Activated CD8-positive, alpha-beta memory T cell treated with anti-CD3 and anti-CD28 coated beads for 1 hour (primary cell): ENCODE measurements at places on chromosomes 11 and 22.

DNA sequence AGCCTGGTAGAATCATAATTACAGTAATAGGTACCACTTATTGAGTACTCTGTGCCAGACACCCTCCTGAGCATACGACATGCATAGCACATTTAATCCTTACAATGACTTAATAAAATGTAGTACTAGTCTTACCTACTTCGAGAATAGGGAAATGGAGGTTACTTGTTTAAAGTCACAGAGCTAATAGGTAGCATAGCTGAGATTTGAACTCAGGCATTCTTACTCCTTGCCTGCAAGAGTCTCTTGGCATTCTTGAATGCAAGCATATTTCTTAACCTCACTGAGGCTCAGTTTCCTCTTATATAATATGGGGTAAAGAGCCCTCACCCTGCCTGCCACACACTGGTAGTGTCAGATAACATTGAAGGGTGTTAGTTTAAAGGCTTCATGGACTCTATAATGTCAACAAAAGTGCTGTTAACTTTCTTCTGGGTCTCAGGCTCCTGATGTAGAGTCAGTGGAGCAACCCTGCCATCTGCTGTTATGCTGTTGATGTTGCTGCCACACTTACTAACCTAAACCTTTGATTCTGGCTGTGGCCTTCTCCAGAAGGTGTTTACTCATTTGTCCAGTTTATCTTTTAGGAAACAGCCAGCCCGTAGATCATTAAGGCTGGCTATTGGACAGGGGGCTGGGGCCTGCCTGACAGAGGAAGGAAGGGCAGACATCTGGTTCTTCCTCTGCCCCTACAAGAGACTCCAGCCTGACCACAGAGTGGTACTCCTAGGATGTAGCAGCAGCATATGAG, 18.9 kb downstream of the LIMK2 start:
- peak; percentile 18 for DNase-seq

GRCh38 chr22:45657701-45658100, 13.9 kb upstream of the ATXN10 start:
- no peak for DNase-seq

GRCh38 chr11:33387996-33388395, 130.8 kb downstream of the HIPK3 start:
- no peak for DNase-seq

- no peak for DNase-seq
These were observed 200.5 kb upstream of the E2F8 start for GRCh38 chr11:19441288-19441687.

DNA sequence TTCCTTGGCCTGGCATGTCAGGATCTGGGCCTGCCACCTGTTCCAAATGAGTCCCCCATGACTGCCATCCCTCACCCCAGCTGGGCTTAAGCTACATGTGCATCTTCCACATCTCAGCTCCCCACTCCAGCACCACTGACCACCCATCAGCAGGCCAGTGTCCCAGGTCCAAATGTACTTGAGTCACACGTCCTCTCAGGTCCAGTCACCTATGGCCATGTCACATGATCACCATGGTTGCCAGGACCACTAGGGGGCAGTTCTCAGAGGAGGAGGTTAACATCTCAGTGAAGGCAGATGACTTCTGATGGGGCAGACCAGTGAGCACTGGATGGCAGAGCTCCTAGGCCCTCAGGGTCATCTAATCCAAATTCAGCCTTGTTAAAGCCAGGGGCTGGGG, 41.9 kb upstream of the WNT11 start:
- DNase-seq = no peak

DNA sequence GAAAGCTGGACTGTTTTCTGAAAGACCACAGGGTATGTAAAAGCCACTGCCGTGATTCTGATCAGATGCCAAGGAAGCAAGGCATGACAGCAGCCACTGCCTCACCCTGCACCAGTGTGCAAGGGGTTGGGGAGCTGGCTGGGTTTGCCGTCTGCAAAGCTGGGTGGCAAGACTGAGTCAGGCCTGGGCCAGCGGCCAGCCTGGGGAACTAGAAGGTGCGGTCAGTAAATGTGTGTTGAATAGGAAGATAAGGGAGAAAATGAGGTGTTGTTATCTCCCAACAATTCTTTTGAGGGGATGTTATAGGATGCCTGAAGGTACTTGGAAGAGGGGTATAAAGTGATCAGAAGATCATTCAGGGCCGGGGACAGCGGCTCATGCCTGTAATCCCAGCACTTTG, 8.0 kb downstream of the VSTM5 start:
- no peak for DNase-seq

DNA sequence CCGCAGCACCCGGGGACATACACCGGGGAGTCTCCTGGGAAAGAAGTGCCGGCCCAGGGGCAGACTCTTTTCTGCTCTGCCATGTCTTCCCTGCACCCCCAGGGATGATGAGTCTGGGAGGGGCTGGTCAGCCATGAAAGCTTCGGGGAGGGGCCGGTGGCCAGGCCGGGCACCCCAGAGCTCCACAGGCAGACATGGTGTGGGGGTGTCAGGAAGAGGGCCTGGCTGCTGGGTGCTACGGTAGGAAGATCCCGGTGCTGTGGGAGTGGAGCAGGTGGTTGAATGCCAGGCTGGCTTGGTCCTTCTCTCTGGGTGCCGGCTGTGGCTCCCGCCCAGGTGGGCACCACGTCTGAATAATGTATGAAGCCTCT, 17.4 kb downstream of the LSP1 start:
- DNase-seq = no peak

- DNase-seq = no peak
These were observed 1.6 kb upstream of the MCAM start for GRCh38 chr11:119318240-119319135.

DNA sequence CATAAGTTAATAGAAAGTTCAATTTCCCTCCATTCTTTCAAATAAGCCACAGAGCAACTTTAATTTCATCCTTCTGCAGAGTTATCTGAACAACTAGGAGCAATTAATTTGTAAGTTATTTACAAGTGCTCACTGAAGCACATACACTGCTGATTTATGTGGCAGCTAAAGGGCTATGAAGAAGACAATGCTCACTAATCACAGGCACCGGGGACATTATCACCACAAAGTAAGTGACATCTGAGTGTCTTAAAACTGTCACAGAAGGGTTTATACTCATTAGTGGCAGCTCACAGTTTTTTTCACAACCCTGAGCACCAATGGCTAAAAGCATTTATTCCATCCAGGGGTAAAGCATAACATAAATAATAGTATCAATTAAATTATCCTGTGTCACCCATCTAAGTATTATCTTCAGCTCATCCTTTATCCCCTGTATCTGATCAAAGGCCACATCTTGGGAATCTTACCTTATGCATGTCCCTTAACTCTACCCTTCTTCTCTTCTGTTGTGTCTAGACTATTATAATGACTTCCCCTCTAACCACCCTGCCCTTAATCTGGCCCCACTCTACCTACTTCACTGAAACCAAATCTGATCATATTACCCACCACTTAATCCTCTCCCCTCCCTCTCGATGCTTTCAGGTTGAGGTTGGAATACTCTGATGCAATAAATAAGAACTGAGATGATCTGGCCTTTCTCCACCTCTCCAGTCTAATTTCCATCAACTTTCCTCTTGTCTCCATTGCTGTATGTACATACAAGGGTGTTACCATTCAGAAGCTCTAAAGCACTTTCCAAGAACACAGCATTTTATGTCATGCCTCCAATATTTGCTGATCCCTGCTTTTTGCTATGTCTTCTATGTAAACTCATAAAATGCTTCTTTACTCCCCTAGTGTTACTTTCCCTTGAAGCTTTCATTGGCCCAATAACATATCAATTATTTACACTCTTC, 252.7 kb downstream of the CASP12 start:
- no peak for DNase-seq

DNA sequence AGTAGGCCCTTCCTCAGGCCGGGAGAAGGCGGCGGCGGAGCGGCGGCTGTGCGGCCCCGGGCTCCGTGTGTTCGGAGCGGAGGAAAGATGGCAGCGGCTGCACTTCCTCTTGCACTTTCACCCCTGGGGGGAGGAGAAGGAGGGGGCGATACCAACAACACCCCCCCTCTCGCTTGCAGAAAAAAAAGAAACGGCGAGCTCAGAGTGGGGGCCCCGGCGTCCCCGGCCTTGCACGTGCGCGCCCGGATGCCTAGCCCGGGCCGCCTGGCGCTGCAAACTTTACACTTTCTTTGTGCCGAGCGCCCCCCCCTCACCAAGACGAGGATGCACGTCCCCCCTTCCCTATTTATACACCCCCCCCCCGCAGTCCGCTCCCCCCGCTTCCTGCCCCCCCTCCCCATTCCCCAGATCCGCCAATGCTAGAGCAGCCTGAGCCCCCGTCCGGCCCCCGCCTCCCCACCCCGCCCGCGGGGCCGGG, at the start of gene PATZ1:
PATZ1 (minus strand) TSS at position 92 of the 478 bp plus-strand sequence. CDS start 744 bp downstream, outside the sequence.
- peak; percentile 57 for DNase-seq

DNA sequence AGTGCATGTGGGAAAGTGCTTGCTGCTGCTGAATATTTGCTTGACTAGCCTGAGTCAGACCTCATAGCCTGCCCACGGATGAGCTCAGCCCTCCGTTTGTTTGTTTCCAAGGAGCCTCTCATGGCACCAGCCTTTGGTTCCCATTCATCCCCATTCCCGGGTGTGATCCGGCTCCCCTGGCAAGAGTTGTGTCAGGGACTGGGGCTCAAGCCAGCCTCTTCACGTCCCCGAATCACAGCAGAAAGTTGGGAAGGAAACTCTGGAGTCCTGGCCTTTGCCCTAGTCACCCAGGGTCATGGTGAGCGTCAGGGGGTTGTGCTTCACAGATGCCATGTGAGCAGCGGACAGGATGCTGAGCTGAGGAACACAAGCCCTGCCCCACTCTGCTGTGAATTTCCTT, 13.8 kb downstream of the SEC14L3 start:
- DNase-seq = no peak

DNA sequence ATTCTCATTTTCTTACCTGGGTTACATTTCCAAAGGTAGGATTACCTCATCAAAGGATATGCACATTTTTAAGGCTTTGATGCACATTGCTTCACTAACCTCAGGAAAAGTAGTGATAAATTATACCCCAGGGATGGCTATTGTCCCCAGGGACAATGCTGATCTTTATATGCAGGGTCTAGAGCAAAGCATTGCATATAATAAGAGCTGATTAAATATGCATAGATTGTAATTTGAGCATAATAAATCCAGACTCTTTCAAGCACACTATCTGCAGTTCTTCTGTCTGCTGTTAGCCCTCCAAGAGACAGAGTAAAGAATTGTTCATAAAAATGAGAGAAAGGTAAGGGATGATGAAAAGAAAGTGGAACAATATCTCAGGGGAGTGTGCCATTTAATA, 57.3 kb upstream of the SYT13 start:
- DNase-seq = no peak

- no peak for DNase-seq
These were observed 9.6 kb downstream of the CYB561A3 start for GRCh38 chr11:61352038-61352437.

GRCh38 chr11:124643605-124644425, 21.2 kb downstream of the TBRG1 start:
- no peak for DNase-seq
